ENCODE measurements at places on chromosomes 6 and 20. TPM values are rescaled to one million over a fixed set of nuclear protein-coding genes. Genes with fewer than 3 reads are reported as not detected.

Gene LINC00237
- polyA plus RNA-seq = not detected

Gene DSP
- 6.8 TPM for polyA plus RNA-seq

Gene CST4
- polyA plus RNA-seq = not detected

Gene ZBTB12
- polyA plus RNA-seq = 8.1 TPM

Gene MAVS
- polyA plus RNA-seq = 15.5 TPM

Gene ARMC2
- polyA plus RNA-seq = 3.9 TPM

Gene BMP5
- polyA plus RNA-seq = 0.02 TPM

Gene SGK2
- polyA plus RNA-seq = not detected

Gene THEMIS
- not detected for polyA plus RNA-seq

Gene BCAS4
- polyA plus RNA-seq = 46.9 TPM

Gene MYBL2
- polyA plus RNA-seq = 12.4 TPM

Gene CBFA2T2
- polyA plus RNA-seq = 6.3 TPM

Gene TMEM244
- polyA plus RNA-seq = 0.21 TPM

Gene RNF144B
- polyA plus RNA-seq = 0.44 TPM

Gene GNAS-AS1
- 0.90 TPM for polyA plus RNA-seq

Gene DEFB132
- not detected for polyA plus RNA-seq

Gene AVP
- polyA plus RNA-seq = not detected

Gene HLA-A
- 218 TPM for polyA plus RNA-seq

Gene RIPOR3
- polyA plus RNA-seq = 1.7 TPM

Gene TBP
- 12.5 TPM for polyA plus RNA-seq
